ENCODE measurements at places on chromosomes 1 and 21.

GRCh38 chr1:89759036-89759435, 61.8 kb upstream of the LRRC8D start:
- DNase-seq, result no peak

GRCh38 chr1:113991467-113991997, 12.3 kb downstream of the OLFML3 start:
- DNase-seq, result no peak

- no peak for DNase-seq
Observed at GRCh38 chr1:230896779-230897178, 28.5 kb upstream of the C1orf198 start.

DNA sequence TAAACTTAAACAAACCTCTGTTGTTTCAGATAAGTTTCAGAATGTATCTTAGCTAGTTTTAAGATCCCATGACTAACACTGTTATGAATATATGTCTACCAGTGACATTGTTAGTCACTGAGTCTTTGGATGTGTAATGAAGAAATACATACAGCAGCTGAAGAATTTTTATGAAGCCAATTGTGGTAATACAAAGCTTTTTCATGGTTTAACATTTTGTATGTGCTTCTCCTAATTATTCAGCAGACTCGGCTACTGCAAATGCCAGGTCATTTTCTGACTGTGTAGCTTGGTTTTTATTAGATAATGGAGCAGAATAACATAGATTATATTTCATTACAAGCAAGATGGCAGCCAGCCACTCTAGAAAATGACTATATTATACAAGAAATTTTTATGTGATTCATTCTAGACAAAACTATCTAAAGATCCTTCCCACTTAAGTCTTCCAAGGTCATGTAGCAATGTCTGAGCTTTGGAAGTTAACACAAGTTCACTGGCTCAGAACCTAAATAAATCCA, 147.8 kb downstream of the TNFSF18 start:
- DNase-seq, result no peak

DNA sequence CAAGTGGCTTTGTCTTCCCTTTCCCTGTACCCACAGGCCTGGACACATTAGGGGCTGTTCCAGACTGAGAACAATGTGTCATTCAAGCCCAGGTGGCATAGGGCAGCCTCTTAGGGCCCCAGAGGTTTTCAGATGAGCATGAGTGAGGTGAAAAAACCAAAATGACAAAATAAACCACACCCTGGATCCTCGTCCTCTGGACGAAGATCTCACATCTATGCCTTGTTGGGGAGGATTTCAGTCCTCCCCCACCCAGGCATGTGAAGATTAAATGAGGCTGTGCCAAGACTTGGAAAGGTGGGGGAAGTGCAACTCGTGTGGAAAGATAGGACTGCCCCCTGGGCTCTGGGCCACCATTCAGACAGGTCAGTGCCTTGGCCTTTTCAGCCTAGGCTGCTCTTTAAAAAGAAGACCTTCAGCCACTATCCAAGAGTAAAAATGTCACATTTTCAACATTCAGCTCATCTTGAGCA, 32.8 kb upstream of the IL19 start:
- peak; percentile 66 for DNase-seq

GRCh38 chr1:116472431-116472961, 98.3 kb downstream of the CD58 start:
- no peak for DNase-seq

DNA sequence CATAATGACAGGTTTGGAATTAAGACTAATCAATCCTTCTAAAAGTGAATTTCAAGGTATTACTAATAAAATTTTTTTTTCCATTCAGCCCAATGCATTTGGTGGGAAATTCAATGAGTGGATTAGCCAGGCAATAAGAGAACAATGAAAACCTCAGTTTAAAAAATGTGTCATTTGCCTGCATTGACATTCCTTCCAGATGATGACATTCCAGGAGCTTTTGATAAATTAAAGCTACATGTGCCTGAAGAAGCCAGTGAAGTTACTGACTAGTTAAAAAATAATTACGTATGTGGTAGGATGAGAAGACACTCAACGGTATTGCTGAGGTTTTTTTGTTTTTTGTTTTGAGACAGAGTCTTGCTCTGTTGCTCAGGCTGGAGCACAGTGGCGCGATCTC, 37.9 kb upstream of the RC3H1 start:
- DNase-seq, result no peak

GRCh38 chr21:31870472-31871193, 2.2 kb upstream of the HUNK start:
- no peak for DNase-seq

DNA sequence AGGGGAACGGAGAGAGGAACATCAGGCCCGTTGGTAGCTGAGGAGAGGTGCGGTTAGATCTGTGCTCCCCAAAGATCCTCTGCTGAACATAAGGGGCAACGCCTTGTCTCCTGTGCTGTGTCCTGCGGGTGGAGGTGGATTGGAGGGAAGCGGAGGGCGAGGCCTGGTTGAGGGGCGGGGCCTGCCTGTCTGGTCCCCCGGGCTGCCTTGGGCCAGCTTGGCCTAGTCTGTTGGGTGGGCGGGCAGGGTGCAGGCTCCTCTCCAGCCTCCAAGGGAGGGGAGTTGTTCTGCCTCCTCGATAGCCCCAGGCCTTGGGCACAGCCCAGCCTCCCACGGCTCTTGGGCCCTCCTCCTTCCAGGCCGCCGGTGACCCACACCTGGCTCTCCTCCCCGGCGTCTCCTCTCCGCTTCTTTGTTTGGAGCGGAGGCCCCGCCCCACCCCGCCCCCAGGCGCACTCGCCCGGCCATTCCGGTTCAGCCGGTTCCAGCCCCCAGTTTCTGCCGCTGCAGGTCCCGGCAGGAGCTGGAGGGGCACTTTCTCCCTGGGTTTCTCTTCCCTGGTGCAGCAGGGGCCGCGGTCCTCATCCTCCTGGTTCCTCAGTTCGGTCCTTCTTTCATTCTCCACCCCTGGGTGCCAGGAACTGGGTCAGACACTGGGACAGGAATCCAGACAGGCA, 19.4 kb downstream of the PTPRF start:
- no peak for DNase-seq

DNA sequence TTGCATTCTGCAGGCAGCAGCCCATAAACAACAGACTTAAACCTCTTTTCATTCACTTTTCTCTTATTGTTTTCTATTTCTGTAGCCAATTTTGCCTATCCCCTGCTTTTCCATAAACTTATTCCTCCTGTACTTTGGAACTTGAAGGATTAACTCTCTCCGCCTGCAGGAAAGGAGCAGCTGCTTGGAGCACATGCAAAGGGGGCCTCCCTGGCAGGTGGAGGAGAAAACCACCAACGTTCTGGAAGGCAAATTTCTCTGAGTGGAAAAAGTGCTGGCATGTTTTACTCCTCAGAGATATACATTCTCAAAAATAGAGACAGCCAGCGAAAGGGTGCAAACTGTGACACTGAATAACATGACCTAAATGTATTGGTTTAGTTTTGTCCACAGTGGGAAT, 33.6 kb downstream of the RGS21 start:
- DNase-seq, result no peak

- peak; percentile 22 for DNase-seq
Observed at GRCh38 chr1:17053086-17053684, 647 bp downstream of the SDHB start.

DNA sequence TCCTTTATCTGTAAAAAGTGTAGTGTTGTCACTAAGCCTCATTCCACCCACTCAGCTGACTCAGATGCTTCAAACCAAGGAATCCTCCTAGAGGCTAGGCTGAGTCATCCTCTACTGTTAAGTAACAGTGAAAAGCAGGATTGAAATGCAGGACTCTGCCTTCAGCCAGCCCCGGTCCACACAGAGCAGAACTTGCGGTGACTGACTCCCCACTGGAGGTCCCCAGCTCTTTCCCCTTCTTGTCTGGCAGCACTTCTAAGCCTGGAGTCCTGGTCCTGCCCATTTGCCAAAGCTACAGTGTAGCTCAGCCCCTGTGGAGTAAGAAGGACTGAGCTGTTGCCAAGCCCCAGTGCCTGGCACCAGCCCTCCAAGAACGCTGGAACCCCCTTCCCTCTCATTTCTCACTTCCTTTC, 1.7 kb downstream of the RAB7B start:
- DNase-seq, result peak; percentile 67

- DNase-seq, result peak; percentile 89
Observed at GRCh38 chr1:8541961-8542521, 224.1 kb downstream of the SLC45A1 start.

Measured in erythroblast (primary cell).